Tibial nerve (tissue), 4 donors: ENCODE measurements at places on chromosomes 4 and X. TPM values are rescaled to one million over a fixed set of nuclear protein-coding genes. Genes with fewer than 3 reads are reported as not detected.

GRCh38 chr4:40264995-40265909, 68.4 kb downstream of the RHOH start:
- DNase-seq, result no peak

GRCh38 chrX:63275127-63275526, 76.0 kb downstream of the SPIN4 start:
- DNase-seq, result no peak

The UGT2B15 gene
- total RNA-seq, result not detected

- DNase-seq, result no peak
These were observed 18.6 kb upstream of the SEPSECS start for GRCh38 chr4:25178838-25179261.

- no peak for DNase-seq
These were observed 23.5 kb upstream of the SYNPO2 start for GRCh38 chr4:118865091-118865708.

DNA sequence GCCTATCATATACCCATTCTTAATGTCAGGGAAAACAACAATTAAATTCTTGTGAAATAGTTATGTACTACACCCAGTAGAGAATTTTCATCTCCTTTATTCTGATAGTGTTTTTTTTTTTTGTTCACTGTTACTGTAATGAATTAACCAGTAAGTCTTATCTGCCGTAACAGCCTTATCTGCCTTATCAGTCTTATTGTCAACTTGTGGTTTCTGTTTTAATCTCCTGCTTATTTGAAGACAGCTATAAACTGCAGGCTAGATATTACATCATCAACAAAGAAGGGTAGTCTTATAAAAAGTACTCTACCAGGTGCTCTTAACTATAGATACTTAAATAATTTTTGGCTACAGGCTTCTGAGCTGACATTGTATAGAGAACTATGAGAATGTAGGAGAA, 79.5 kb downstream of the MAGEB5 start:
- DNase-seq, result no peak

The CLNK gene
- total RNA-seq, result not detected

GRCh38 chr4:79198951-79199587, 126.8 kb downstream of the NAA11 start:
- DNase-seq, result no peak

GRCh38 chr4:40122941-40123340, 66.3 kb downstream of the N4BP2 start:
- DNase-seq, result no peak

DNA sequence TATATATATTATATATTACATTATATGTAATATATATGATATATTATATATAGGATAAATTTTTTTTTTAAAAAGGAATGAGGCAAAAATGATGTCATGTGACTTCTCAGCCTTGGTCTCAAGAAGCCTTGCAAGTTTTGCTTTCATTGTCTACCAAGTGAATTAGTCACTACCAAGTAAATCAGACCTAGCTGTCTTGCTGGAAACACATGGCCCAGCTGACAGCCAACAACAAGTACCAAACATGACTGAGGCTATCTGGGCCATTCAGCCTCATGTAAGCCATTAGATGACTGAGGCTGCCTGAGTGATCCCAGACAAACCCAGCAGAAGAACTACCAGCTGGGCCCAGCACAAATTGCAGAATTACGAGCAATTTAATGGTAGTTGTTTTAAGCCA, 44.9 kb downstream of the HAND2 start:
- no peak for DNase-seq

The RASL11B gene
- total RNA-seq, result 9.2 TPM

The BMPR1B gene
- total RNA-seq, result 24.7 TPM

DNA sequence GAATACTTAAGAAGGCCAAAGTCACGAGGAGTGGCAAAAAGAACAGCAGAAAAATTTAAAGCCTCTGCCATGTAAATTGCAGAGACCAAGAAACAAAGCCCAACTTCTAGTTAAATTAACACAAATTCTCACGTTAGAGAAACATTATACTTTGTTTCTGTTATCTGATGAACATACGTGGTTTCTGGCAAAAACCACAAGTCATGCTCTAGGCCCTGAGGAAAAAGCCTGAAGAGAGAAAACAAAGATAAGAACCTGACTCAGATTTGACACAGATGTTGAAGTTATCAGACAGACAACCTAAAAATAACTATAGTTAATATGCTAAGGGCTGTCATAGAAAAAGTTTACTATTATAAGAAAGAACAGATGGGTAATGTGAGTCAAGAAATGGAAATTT, 149.1 kb upstream of the PCDH10 start:
- no peak for DNase-seq

The ARX gene
- total RNA-seq, result not detected

The MAOB gene
- total RNA-seq, result 35.1 TPM

GRCh38 chrX:136468391-136469103, 19.2 kb upstream of the BRS3 start:
- DNase-seq, result no peak

DNA sequence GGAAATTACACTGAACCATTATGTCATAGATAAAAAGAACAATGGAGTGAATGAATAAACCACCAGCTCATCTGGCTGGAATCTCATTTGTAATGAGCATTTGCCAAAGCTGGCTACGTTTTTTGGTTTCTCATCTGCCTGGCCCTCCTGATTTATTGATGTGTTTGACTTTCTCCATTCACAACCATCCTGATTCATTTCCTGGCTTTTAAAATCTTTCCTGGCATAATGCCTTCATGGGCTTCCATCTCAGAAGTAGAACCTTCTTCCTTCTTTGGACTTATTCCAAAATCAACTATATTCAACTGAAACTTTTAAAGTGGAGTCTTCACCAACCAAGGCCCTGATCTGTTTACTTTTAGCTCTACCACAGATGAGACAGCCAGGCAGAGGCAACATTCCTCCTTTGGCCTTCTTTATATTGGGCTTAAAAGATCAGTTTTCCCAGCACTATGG, 36.0 kb upstream of the ARSJ start:
- no peak for DNase-seq

DNA sequence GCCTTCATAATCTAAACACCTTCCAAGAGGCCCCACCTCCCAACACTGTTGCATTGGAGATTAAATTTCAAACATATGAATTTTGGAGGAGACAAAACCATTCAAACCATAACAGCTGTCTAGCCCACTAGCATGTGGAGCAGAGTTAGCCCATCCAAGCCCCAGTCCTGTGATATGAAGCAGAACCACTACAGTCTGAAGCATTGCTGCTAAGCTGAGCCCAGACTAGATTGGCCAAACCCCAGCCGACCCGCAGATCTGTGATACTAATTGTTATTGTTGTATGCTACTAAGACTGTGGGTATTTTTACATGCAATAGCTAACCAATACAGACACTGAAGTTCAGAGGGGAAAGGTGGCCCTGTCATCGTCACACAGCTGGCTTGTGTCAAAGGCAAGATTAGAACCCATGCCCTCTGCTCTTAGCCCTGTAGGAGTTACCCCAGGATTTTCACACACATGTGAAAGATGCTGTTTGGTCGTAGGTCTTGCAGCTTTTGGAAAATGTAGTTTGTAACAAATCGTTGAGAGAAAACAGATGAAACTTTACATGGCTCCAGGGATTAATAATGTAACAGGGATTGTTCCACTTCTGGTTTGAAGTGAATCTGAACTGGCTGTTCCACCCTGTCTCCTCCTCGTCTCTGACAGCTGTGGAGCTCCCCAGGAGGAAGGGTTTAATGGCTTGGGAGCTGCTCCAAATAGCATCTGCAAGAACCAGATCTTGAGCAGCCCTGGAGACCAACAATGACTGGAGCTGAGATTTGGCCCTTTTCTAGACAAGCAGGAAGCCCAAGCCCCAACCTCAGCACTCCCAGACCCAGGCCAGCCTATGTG, 517.5 kb downstream of the MID1IP1 start:
- no peak for DNase-seq

- DNase-seq, result no peak
These were observed 56.8 kb downstream of the CD99L2 start for GRCh38 chrX:150841456-150842197.

DNA sequence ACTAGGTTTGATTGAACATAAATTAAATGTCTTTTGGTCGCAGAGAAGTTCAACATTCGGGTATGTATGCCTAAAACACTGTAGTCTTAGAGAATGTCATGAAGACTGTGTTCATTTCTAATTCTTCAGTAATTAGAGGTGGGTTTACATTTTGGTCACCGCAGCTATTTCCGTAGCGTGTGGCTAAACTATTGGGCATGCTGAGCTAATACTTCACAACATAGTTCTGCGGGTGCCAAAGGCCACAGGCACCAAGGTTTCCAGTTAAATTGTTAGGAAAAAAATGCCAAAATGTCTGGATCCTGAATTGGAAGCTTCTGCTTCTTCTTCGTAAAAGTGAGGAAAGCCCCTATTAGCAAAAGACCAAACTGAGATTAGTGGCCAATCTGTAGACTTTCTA, 25.1 kb downstream of the SMIM31 start:
- no peak for DNase-seq

- DNase-seq, result no peak
These were observed 1328.3 kb downstream of the C4orf33 start for GRCh38 chr4:130424211-130424610.

- no peak for DNase-seq
These were observed 99.5 kb downstream of the PPP2R2C start for GRCh38 chr4:6372649-6373525.

DNA sequence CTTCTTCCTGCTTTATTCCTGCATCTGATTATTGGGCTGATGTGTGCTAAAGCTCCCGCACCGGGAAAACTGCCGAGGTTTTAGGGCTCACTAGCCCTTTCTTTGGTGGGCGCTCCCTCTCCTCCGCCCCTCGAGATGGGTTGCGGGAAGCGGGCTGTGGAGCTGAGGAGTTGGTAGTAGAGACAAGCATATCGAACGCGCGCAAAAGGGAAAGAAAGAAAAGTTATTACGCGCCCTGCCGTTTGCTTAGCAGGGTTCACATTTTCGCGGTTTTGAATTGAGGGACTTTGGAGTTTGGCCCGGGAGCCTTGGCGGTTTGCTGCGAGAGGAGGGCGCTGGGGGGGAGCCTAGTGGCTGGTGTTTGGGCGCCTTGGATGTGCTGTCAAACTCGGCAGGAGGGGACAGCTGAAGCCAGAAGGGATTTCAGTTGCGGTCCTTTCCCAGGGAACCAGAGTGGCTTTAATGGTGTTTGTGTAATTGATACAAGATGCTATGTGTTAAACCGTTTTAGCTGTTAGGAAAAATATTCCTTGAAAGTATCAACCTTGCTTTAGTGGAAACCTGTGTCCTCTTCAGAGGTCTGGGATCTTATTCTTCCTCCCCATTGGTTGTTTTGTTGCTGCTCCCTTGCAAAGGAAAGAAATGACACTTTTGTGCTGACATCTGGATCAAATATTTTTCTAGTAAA, 1.1 kb downstream of the GAB1 start:
- peak; percentile 44 for DNase-seq

The GABRG1 gene
- total RNA-seq, result 9.4 TPM
